ENCODE measurements at places on chromosomes 1 and 21.

DNA sequence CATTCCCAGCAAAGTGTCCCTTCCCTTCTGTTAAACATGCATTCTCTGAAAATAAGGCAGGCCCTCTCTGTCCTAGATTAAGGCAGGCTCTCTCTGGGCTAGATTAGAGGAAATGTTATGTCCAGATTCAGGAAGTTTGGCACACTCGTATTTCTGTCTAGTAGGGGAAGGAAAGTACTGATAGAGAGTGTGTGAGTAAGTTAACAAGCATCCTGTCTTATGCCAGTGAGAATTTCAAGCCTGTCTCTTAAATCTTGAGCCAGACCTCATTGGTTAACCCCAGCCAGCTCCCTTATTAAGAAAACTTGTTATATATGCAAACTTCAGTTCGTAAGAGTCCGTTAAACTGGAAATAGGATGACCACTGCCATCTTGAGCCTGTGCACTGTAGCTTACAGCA, 31.6 kb downstream of the IGSF5 start:
- no peak for DNase-seq

- DNase-seq: no peak
These were observed 15.1 kb upstream of the TUT4 start for GRCh38 chr1:52567943-52568342.

GRCh38 chr1:94607398-94607797, 65.8 kb upstream of the F3 start:
- DNase-seq: no peak

GRCh38 chr1:95002540-95003432, 70.0 kb downstream of the ALG14 start:
- DNase-seq: no peak

DNA sequence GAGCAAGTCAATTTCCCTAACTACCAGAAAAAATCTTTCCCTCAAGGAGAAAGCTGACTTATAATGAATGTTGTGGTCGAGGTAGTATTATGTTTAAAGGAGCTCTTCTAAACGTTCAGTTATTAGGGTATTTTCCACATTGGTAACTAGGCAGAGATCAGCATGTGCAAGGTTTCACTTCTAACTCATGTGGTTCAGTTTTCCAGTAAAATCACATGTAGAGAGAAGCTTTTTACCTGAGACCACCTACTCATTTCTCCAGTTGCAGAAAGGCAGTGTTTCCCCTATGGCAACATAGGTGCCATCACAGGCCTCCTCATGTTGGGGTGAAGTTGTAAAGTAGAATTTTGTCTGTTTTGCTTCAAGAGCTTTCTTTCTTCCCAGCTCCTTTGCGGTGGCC, 23.7 kb downstream of the IL23R start:
- DNase-seq: no peak

- no peak for DNase-seq
These were observed 203.5 kb downstream of the NTNG1 start for GRCh38 chr1:107344268-107344760.

DNA sequence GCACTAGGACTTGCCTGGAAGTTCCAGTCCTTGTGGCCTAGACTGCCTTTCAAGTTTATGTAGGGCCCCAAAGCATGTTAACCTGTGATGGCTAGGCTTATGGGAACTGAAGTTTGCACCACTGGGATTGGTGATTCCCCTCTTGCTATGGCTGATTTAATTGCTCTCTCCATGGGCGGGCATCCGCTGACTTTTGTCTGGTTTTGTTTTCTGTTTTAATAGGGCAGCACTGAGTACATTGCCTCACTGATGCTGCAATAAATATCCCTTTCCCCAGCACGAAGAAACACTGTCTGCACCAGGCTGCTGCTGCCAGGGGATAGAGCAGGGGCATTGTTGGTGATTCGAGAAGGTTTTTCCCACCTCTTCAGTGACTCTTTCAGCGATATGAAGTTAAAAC, 73.3 kb upstream of the PDE4B start:
- no peak for DNase-seq

- no peak for DNase-seq
These were observed 24.3 kb upstream of the KNCN start for GRCh38 chr1:46575778-46576177.

DNA sequence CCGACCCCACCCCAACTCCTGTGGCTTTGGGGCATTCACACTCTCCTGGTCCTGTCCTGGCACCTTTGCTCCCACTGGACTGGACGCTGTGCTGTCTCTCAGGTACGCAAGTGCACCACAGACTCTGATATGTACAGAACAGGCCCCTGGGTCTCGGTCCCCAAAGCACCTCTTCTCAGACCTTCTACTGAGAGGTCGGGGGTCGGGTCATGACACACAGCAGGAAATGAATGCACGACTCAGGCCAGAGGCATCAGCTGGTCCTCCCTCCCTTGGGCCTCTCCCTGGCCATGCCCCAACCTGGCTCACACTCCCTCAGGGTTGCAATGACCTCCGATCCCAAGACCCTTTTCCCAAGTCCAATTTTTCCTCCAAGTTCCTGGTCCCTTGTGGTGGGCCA, 1.8 kb upstream of the KRTAP10-12 start:
- no peak for DNase-seq

All from cardiac fibroblast (primary cell).